Activated gamma-delta T cell treated with Interleukin-2 at 50 U/mL for 16 hours (primary cell): ENCODE measurements at places on chromosomes 3 and 15.

DNA sequence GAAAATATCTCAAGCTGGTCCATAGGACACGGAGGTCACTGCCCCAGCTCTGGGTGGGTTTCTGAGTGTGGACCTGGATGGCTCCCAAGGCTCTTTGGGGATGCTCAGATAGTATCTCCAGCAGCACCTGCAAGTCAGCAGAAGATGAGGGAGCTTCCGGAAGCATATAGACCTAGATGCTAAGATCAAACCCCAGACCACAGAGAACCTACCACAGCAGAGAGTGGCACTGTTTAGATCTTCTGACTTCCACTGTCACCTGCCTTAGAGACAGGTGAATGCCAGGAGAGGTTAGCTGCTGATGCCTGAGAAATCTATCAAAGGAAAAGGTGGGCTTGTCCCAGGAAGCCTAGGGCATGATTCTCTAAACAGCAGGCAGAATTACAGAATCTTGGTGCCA is 105.7 kb upstream of the TRPM1 start:
- DNase-seq, result no peak

- no peak for DNase-seq
These were observed 98.5 kb downstream of the FRMD5 start for GRCh38 chr15:44096596-44096995.

- DNase-seq, result no peak
These were observed 407.3 kb upstream of the ONECUT1 start for GRCh38 chr15:53197426-53197839.

DNA sequence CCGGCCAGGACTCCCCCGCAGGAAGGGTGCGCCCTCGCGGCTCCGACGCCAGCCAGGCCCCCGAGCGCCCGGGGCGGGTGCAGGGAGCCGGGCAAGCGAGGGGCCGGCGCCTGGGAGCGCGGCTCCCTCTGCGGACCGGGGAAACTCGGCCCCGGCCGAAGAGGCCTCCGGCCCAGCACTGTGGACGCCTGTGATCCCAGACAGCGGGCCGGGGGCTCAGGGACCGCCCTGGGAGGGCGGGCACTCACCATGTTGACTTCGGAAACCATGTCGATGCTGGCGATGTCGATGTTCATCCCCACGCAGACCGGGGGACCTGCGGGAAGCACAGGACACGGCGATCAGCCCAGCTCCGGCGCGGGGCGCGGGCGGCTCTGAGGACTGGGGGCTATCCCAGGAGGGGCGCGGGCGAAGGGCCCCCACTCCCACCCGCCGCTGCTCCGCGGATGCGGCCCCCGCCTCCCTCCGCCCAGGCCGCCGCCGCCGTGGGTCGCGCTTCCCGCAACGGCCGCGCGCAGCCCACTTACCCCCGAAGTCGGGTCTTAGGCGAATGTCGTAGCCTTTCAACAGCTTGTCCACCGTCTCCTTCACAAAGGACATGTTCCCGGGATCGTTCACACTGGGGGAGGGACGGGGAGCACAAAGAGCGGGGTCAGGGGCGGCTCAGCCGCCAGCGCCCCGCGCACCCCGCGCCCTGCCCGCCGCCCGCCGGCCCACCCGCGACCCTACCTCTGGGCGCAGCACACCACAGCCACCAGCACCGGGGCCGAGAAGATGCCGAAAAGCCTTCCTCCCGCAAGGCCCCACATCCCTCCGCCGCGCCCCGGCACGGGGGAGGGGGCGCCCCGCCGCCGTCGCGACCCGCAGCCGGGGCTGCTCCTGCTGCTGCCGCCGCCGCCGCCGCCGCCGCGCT is at the start of gene GABRB3:
Gene GABRB3, minus strand, starts transcription at position 913 of the 913 bp plus-strand sequence.
- no peak for DNase-seq

GRCh38 chr3:171293142-171293782 is 166.9 kb downstream of the TNIK start:
- no peak for DNase-seq

GRCh38 chr15:90799639-90800170 is 68.7 kb upstream of the FURIN start:
- DNase-seq, result no peak

- DNase-seq, result no peak
These were observed 177.4 kb upstream of the TRIM42 start for GRCh38 chr3:140500473-140500872.

GRCh38 chr3:135513106-135514059 is 452.1 kb upstream of the PPP2R3A start:
- no peak for DNase-seq

DNA sequence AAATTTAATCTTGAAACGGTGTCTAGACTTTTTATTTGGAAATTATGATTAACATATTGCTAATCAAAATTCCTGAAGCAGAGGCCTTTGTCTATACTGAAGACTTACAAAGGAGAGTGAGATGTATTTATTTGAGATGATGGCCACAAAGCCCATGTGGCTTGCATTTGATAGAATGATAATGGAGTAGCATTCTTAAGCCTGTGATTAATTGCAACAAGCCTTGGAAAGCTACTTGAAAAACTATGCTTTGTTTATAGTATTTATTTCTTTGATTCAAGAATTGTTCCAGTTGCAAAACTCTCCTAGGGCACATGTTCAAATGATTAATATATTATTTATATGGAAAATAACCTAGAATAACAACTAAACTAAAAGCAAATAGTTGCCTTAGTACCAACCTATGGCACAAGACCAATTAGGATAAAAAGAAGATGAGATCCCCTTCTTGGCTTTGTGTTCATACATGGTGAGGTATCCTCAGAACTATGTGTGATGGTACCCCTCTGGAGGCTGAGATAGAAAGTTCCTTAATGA is 244.1 kb upstream of the TBL1XR1 start:
- no peak for DNase-seq

GRCh38 chr3:23175341-23176083 is 27.6 kb upstream of the UBE2E2 start:
- DNase-seq, result no peak

- DNase-seq, result no peak
These were observed 38.0 kb downstream of the RAB7A start for GRCh38 chr3:128763967-128764366.

GRCh38 chr3:52289338-52289746 is 1.7 kb downstream of the GLYCTK start:
- DNase-seq, result no peak

DNA sequence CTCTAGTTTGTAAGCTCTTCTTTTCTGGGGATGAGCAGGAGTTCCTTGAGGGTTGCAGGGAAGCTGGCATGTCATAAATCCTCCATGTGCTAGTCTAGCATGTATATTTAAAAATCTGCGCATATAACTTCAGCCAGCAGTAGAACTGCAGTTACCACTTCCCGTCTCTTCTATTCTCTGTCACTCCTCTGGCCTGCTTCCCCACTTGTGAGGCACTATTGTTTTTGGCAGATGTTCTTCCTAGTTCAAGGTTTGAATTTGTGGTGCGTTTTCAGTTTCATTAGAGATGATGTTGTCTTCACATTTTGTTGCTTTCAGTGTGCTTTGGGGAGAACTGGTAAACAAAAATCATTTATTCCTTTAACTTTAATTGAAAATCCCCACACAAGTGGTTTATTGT is 169.1 kb upstream of the ZPLD1 start:
- no peak for DNase-seq

- DNase-seq, result no peak
These were observed 59.4 kb downstream of the NME9 start for GRCh38 chr3:138270245-138270644.

DNA sequence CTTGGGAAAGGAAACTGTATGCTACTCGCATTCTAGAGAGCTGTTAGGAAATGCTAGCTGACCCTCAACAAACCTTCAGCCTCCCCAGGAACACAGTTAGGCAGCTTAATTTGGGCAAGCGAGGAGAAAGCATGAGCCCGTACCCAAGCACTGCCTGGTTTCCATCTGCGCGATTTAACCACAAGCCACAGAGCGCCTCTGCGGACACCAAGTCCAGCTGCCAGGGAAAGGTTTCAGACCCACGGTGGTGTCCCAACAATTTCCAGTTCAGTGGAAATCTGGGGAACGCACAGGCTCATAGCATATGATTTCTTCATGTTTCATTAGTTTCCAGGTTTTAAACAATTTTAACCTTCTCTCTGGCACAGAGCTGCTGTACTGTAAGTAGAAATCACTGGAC is 617.6 kb downstream of the FHIT start:
- no peak for DNase-seq

DNA sequence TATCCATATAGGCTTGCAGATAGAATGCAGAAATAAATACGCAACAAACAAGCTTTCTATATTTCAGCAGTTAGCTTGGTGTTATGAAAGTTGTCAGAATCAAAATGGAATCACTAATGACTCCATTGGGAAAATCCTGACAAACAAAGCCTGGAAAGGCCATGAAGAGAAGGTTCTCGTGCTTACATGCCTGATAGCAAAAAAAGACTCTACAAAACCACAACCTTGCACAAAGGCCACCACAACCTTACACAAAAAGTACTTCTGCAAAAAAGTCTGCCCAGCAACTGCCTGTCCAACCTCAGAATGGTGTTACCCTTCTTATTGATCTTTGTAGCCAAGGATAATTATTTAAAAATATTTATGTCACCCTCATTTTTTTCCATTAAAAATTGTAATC is 14.4 kb upstream of the PLSCR1 start:
- no peak for DNase-seq

- no peak for DNase-seq
These were observed 71.2 kb downstream of the ITGA11 start for GRCh38 chr15:68360721-68361120.

DNA sequence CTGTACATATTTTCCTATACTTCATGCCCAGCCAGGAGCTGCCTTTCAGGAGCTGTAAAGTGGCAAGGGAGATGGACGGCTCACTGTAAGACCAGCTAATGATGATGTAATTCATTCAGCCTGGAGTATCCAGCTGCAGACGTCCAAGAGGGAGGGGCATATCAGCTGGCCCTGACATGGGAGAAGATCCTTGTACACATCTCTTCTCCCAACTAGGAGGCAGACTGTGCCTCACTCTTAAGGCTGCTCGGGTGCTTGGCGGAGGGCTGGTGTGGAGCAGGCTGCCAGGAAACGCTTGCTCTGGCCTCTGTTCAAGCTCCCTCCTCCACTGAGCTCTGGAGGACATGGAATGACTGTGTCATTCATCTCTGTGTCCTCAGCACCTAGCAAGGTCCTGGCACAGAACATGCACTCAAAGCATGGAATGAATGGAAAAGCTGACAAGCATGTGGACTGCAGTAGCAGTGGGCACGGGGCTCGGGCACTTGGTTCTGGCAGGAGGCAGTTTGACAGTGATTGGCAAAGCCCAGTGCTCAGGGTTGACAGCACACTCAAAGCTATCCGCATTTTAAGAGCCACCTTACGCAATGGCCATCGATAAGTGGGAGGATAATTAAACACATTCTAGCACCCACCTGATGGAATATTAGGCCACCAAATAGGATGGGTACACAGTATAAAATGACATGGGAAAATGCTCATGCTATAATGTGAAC is 72.4 kb downstream of the TBC1D2B start:
- DNase-seq, result no peak

DNA sequence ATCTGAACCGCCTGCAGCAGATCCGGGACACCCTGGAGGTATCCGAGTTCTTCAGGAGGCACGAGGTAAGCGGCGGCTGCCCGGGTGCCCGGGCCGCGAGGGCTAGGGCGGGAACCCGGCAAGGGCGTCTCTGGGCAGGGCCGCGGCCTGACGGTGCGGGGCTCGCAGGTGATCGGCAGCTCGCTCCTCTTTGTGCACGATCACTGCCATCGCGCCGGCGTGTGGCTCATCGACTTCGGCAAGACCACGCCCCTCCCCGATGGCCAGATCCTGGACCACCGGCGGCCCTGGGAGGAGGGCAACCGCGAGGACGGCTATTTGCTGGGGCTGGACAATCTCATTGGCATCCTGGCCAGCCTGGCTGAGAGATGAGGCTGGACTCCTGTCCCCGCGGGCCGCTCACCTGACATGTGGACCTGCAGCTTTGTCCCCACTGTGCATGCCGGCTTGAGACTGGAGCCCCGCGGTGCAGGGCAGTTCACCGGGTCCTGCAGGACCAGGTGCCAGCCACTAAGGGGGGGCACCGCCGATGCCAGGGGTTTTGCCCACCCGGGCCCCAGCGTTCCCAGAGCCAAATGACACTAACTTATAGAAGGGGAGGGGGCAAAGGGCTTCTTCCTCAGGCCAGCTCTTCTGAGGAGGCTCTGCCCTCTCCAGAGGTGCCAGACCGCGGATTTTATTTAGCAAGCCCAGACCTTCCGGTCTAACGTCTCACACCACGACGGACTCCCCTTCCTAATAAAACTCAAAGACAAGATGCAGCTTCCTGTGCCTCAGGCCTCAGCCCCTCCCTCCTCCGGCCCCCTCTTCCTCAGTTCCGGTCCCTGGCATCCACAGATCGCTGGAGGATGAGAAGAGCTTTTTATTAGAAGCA is 9.4 kb downstream of the ITPKA start:
- DNase-seq, result no peak

DNA sequence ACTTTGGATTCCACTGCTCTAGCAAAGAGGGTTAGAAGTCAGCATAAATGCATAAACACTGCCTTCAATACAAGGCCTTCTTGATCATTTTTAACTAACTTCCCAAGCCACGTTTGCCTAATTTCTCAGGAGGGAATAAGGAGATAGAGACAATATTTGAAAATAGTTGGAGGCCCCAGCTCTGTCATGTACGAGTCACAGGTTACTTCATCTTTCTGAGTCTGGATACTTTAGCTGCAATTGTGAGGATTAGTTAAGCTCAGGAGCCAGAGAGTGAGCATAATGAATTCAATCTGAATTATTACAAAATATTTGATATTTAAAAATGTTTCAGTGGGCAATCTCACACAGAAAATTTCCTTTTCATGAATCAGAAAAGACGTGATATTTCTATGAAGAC is 298.9 kb downstream of the SHOX2 start:
- DNase-seq, result no peak

DNA sequence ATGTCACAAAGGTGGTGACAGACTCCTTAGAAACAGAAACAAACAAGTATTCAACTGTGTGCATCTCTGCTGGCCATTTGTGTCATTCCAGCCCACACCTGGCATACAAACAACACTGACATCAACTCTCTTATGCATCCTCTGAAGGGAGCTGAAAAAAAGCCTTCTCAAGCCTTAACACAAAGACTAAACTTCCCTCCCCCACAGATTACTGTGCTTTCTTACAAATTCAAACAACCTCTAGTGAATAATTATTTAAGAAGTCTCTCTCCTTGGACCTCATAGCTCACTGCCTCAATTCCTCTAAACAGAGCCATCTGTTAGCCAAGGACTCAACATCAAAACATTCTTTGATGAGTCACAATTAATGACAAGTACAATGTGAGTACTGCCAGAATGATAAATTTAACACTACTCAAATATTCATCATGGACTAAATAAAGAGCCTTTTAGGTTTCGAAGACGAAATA is 132.1 kb downstream of the WDR76 start:
- no peak for DNase-seq

- no peak for DNase-seq
These were observed at the start of gene CDCP1 for GRCh38 chr3:45145681-45146614. CDCP1 (minus strand) TSS chr3:45146378; CDS start chr3:45146287, 91 bp downstream.

- DNase-seq, result no peak
These were observed 2.6 kb downstream of the ATP8B4 start for GRCh38 chr15:50116477-50116876.

DNA sequence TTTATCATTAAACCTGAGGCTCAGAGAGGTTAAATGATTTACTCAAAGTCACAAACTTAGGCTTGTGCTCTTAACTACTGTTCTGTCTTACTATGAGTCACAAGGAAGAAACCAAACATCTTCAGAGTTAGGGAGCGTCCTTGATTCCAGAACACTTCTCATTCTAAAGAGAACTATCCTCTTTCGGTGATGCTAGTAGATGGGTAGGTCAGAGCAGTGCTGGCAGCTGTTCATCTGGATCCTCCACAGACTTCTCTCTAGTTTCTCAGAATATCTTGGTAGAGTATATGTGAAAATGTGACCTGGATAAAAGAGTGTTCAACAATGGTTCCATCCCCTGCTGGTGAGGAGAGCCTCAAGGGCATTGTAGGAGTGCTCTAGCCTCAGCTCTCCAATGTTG is 3.3 kb downstream of the ARL6IP5 start:
- no peak for DNase-seq

GRCh38 chr15:76349301-76350070 is 12.9 kb downstream of the ISL2 start:
- DNase-seq, result no peak
